ENCODE measurements at places on chromosomes 3 and 15.

DNA sequence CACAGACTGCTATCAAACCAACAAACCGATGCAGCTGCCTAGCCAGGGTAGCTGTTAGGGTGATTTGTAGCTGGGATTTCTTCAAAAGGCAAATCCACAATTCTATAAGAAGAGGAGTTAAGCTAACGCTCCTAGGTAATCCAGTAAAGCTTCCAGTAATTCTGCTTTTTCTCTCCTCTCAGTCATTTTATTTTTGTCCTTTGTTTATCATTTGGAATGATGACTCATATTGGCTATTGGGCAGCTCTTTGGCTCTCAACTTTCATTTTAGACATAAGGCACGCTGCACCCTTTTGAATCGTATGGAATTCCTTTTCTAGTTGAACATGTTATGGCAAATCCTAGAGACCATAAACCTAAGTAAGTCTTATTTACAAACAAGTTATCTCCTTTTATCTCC, 53.2 kb upstream of the PPARG start:
- DNase-seq = peak; percentile 43

GRCh38 chr3:38986901-38987300, 64.8 kb downstream of the SCN11A start:
- peak; percentile 12 for DNase-seq

DNA sequence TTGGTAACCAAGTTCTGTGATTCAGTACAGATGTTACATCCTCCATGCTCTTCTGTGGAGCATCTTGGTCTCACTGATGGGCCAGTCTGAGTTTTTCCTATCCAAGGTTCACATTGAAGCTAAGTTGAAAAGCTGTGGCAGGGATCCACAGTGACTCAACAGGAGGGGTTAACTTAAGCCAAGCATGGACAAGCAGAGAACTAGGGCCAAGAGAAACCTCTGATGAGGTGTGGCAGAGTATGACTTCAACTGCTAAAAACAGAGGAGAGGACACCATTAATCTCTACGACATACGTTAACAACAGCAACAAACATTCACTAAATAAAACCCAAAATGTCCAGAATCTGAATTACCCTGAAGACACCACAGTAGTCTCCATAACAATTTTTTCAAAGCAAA, 268.1 kb upstream of the UBE2E2 start:
- no peak for DNase-seq

DNA sequence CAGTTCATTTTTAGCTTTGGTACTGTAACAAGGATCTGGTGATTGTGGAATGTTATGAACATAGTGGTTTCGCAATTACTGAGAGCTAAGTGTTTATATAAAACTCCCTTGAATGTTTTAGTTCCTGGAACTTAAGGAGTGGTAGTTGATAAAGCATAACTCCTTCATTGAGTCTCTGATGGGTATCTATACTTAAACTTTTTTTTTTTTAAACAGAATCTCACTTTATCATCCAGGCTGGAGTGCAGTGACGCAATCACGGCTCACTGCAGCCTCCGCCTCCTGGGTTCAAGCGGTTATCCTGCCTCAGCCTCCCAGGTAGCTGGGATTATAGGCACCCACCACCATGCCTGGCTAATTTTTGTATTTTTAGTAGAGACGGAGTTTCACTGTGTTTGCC, 11.3 kb downstream of the PRKCI start:
- DNase-seq = no peak

DNA sequence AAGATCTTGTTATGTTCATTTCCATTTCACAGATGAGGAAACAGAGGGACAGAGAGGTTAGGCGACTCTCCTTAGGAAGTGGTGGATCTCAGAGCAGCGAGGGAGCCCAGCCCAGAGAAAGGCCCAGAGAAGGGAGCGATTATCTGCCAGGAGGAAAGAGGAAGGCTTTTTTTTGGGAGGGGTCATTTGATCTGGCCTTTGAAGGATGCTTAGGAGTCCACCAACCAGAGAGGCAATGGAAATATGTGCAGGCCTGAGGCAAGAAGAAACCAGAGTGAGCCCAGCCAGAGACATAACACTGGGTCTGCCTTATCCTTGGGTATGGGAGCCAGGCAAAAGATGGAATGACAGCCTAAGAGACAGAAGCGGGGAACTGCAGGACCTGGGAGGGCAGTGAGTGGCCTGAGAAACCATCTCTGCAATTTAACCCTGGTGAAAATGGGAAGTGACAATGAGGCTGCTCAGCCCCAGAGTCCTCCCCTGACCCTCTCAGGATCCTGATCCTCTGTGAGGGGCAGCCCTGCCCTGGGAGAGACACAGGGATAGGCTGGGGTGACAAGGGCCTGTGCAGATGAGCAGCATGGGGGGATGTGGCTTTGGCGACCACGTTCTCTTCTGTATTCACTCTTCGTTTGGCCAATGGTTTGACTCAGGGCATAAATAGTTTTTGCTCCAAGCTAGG, 163.2 kb downstream of the WNT7A start:
- no peak for DNase-seq

DNA sequence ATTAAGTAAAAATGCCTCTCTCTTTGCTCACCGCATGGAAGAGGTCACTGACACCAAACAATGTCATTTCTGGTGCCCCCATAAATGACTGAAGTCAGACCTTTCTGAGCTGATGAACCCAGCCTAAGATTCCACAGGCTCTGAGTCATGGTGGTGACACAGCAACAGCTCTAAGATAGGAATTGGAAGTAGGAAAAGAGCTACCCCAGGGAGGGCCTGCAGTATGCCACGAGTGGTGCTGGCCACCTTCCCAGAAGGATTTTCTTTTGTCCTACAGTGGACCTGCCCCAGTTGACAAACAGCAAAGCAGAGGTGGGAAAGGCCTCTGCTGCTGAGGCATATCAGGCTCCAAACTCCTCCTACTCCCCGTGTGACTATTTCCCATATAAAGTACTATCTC, 208.1 kb downstream of the MINAR1 start:
- peak; percentile 49 for DNase-seq

- DNase-seq = peak; percentile 77
Observed at GRCh38 chr3:144085964-144086363, 114.3 kb downstream of the DIPK2A start.

GRCh38 chr3:122475316-122475715, 39.4 kb downstream of the KPNA1 start:
- DNase-seq = no peak

DNA sequence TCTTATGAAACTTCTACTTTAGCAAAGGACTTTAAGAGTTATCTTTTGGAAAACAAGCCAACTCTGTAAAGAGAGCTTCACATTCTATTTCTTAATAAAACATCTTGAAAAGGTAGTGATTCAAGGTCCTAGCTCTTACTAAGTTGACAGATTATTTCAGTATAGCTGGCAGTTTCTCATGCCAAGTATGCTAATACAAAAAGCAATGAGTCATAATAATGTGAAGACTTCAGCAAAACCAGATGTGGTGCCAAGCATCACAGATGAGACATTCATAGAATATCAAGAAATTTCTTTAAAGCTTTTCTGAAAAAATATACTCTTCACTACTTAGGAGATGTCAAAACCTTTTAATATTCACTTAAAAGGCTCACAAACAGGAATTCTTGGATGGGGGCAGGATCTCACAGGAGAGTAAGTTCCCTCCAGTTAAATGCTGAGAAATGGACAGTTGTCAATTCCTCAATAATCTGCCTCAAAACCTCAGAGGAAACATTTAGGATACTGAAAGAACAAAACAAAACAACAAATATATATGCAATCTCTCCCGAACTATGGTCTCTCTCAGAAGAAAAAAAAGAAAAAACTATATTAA, 45.6 kb downstream of the DCBLD2 start:
- peak; percentile 69 for DNase-seq

GRCh38 chr15:101029971-101030661, 111.0 kb downstream of the LRRK1 start:
- no peak for DNase-seq

- no peak for DNase-seq
Observed at GRCh38 chr3:150890295-150890694, 14.9 kb downstream of the MINDY4B start.

GRCh38 chr15:75201616-75202250, at the start of gene C15orf39:
C15orf39 (plus strand) TSS chr15:75201882; CDS start chr15:75206049, 4,167 bp downstream.
- peak; percentile 89 for DNase-seq

- DNase-seq = no peak
Observed at GRCh38 chr15:51223771-51224229, 114.6 kb downstream of the CYP19A1 start.

GRCh38 chr3:127417709-127418559, 130.1 kb upstream of the PRR20G start:
- no peak for DNase-seq

DNA sequence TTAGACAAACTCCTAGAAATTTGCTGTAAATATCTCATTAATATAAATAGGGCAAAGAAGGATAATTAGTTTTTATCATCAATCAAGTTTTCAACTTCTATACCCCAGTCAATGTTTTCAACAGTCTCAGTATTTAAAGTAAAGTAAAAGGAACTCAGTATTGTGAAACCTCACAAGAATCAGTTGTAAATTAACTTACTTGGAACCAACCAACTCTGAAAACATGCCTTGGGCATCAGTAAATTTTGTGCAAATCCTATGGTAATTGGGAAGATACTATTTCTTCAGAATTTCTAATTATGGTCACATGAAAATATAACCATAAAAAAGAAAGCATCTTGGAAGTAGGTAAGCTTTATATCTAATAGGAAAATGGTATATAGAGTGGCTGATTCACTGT, 1139.0 kb downstream of the TUSC7 start:
- DNase-seq = no peak
